ENCODE measurements at places on chromosomes 7 and 10. TPM values are rescaled to one million over a fixed set of nuclear protein-coding genes. Genes with fewer than 3 reads are reported as not detected.

DNA sequence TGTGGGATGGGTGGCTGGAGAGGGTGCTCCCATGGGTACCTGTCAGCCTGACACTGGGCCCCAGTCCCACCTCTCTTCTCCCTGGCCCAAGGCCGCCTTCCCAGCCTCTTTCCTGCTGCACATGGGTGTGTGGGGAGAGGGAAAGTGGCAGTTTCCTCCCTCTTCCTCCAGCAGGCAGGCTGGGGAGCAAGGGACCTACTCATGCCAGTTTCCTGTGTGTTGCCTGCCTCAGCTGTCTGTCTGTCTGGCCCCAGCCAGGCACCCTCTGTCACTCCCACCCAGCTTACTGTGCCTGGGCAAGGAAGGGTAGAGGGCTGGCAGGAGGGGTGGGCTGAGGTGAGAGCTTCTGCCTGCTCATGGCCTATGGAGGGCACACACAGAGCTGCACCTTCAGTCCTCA, 46.3 kb upstream of the PCBD1 start:
- no peak for DNase-seq
- no peak overlapping the region for H3K27ac ChIP-seq
- no peaks in the 10 kb centered on the region for H3K4me1 ChIP-seq
- no peak overlapping the region for H3K4me3 ChIP-seq

GRCh38 chr10:95832216-95833041, 75.3 kb upstream of the CC2D2B start:
- no peaks in the 10 kb centered on the region for H3K4me1 ChIP-seq
- no peaks in the 10 kb centered on the region for H3K36me3 ChIP-seq
- H3K27ac ChIP-seq: no peak overlapping the region
- no peaks in the 10 kb centered on the region for H3K27me3 ChIP-seq
- no peak for DNase-seq
- H3K4me3 ChIP-seq: no peak overlapping the region

- no peak overlapping the region for H3K27ac ChIP-seq
- H3K4me1 ChIP-seq: no peaks in the 10 kb centered on the region
- no peak overlapping the region for H3K4me3 ChIP-seq
- no peaks in the 10 kb centered on the region for H3K36me3 ChIP-seq
Observed at GRCh38 chr10:132016514-132016913, 34.8 kb upstream of the BNIP3 start.

The NKX2-3 gene
- 0.15 TPM for total RNA-seq

DNA sequence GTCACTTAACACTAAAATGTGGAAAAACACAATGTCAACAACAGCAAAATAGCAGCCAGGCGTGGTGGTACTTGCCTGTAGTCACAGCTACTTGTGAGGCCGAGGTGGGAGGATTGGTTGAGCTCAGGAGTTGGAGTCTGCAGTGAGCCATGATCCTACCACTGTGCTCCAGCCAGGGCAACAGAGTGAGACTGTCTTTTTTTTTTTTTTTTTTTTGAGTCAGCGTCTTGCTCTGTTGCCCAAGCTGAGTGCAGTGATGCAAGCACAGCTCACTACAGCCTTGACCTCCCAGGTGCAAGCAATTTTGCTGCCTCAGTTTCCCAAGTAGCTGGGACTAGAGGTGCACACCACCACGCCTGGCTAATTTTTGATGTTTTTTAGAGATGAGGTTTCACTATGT, 6.1 kb downstream of the KCTD7 start:
- no peak overlapping the region for H3K4me3 ChIP-seq
- no peak overlapping the region for H3K27ac ChIP-seq
- no peak for DNase-seq
- no peaks in the 10 kb centered on the region for H3K27me3 ChIP-seq

DNA sequence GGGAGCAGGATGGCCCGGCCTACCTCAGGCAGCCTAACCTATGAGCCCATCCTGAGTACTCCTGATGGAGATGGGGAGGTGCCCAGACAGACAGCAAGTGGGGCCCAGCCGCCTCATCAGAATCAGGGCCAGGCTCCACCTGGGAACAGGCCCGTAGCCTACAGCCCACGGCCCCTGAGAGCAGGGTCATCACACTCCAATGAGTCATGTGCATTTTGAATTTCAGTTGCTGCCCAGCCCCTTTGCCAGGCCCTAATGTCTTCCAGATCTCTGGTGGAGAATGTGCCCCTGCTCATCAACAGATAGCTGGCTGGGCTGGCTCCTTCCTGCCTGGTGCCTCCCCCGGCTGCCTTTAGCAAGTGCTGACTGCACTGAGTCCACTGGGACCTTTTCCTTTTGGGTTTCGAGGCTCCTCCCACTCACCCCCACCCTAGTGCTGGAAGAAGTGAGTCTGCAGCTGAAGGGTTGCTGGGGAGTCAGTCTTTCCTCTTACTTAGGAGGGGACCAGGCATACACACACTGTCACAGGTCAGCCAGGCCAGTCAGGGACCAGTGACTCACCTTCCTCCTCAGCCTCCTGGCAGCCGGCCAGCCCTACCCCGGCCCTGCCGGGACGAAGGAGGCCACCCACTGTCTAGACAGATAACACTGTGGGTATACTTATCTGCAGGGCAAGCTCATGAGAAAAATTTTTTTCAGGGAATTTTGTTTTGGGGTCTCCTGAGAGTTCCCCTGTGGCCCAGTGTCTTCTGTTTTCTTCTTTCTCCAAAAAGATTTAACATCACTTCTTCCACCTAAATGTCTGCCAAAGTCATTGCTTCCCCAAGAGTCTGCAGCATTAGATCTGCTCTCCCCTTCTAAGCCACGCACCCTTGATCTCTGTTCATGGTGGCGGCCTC, 9.1 kb upstream of the ASIC3 start:
- no peak overlapping the region for H3K27ac ChIP-seq
- H3K27me3 ChIP-seq: no peaks in the 10 kb centered on the region
- no peak overlapping the region for H3K4me3 ChIP-seq
- no peaks in the 10 kb centered on the region for H3K36me3 ChIP-seq
- H3K4me1 ChIP-seq: peaks cover 15% of the 10 kb centered on the region

Measured in Panc1 (cell line).